ENCODE measurements at places on chromosomes 1 and 21.

GRCh38 chr1:41413748-41414281 is 52.6 kb downstream of the FOXO6 start:
- no peak for DNase-seq

DNA sequence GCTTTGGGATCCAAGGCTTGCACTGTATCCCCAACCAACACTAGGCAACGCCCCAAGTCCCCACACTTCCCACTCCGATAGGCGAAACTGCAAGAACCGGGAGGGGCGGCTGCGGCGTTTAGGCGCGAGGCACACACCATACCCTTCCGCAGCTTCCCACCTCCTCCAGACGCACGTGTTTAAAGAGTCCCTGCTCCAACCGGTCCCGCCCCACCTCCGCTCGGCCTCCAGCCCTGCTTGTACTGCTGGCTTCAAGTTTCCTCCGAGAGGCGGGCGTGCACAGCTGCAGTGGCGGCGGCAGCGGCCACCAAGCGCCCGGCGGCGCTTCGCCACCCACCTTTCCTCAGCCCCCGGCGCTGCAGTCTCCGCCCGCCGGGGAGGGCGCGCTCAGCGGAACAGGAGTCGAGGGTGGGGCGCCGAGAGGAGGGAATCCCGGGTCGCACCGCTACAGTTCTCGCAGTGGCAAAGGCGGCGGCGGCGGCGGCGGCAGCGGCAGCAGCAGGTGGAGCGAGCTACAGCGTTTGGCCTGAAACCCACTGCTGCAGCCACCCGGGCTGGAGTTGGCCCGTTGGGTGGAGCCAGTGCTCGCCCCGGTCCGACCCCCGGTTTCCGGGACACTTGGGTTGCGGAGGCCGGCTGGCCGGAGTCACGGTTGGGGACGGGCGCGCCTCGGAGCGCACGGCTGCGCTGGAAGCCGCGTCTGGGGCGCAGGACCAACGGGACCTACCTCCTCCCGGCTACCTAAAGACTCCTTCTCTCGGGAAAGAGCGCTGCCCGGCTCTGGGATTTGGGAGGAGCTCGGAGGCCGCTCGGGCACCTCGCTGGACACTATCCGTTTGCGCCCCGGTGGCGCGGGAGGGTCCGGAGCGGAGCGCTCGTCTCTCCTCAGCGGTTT is at the start of gene CNIH3:
TSS of gene CNIH3 (plus strand) at position 457 of the 895 bp plus-strand sequence. CDS start 858 bp downstream, outside the sequence.
- peak; percentile 48 for DNase-seq

DNA sequence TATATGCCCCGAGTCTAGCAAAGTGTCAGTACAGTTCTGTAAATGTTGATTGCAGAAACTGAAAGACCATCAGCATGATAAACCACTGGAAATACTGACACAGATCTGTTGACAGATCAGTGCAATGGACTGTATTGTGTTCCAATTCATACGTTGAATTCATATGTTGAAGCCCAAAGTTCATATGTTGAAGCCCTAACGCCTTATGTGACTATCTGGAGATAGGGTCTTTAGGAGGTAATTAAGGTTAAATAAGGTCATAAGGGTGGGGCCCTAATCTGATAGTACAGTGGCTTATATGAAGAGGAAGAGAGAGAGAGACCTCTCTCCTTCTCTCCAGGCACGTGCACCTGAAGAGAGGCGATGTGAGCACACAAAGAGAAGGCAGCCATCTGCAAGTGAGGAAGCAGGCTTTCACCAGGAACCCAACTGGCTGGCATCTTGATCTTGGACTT is 144.7 kb downstream of the MRPL39 start:
- no peak for DNase-seq

DNA sequence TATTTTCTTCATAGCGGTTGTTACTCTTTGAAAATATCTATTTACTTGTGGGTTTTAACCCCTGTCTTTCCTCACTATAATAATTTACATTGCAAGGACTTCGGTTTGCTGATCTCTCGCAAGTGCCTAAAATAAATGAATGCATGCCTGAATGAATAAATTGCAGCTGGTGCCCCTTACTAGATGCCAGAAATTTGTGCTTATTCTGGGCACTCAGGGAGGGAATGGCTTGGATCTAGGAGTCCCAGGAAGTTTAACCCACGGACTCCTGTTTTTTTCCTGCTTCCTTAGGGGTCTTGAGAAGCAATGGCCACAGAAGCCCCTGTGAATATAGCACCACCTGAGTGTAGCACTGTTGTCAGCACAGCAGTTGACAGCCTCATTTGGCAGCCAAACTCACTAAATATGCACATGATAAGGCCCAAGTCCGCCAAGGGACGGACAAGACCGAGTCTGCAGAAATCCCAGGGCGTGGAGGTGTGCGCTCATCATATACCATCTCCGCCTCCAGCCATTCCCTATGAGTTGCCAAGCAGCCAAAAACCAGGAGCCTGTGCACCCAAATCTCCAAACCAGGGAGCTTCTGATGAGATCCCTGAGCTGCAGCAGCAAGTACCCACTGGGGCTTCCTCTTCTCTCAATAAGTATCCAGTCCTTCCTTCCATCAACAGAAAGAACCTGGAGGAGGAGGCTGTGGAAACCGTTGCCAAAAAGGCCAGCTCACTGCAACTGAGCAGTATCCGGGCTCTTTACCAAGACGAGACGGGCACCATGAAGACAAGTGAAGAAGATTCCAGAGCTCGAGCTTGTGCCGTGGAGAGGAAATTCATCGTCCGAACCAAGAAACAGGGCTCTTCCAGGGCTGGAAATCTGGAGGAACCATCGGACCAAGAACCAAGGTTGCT is 4.2 kb upstream of the PLA2G2C start:
- no peak for DNase-seq

DNA sequence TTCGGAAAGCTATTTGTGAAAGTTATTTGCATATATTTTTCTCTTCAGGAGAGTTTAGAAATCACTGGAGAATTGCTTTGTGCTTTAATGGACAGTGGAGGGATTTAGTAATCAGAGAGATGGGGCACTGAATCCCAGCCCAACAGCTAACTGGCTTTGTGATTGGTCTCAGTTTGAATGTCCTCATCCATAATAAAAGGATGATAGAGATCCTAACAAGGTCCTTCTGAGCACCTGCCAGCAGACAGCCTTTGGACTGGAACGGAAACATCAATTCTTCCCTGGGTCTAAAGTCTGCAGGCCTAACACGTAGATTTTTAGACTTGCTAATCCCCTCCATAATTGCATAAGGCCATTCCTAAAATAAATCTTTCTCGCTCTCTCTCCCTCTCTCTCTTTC is 112.0 kb upstream of the ADAMTS5 start:
- no peak for DNase-seq

DNA sequence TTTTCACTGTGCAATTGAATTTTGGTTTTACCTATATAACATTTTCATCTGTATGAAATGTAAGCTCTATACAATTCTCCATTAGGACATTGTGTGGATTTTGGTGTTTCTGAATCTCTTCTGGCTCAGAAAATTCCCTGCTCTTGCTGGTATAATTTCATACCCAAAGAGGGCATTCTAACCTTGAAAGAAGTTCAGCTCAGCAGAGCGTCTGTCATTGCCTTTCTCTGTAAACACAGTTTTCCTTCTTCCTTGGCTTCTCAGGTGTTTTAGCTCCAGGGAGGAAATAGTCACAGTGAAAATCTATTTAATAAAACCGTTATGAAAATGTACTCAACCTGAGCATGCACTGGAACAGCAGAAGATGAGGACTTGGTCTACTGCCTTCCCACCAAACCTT is 16.0 kb downstream of the DISC1 start:
- no peak for DNase-seq

GRCh38 chr1:22826604-22827580 is 116.3 kb downstream of the EPHB2 start:
- no peak for DNase-seq

GRCh38 chr1:159795534-159795933 is 6.6 kb upstream of the FCRL6 start:
- DNase-seq: no peak

- DNase-seq: no peak
Observed at GRCh38 chr1:59640851-59641250, 173.9 kb upstream of the HOOK1 start.

GRCh38 chr1:219692981-219693380 is 80.1 kb upstream of the ZC3H11B start:
- DNase-seq: no peak

GRCh38 chr21:33810766-33811165 is 104.8 kb downstream of the ATP5PO start:
- DNase-seq: no peak

GRCh38 chr1:87743256-87743655 is 414.6 kb downstream of the LMO4 start:
- DNase-seq: no peak

- DNase-seq: no peak
Observed at GRCh38 chr1:207474210-207474609, 20.1 kb downstream of the CR2 start.

DNA sequence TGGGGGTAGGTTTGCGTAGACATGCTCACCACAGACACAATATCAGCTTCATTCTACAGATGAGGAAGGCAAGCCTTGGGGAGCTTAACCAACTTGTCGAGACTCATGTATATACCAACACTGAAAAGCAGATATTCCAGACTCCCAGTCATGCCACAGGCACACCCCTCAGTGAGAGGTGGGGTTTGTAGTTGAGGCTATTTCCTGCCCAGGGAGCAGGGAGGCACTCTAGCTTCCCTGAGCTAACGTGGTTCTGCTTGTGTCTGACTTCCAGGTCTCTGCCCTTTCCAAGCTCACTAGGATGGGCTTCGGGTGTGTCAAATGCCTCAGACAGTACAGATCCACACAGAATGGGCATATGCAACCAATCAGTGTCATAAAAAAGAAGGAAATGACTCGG is 122.3 kb upstream of the RUNX1 start:
- no peak for DNase-seq

DNA sequence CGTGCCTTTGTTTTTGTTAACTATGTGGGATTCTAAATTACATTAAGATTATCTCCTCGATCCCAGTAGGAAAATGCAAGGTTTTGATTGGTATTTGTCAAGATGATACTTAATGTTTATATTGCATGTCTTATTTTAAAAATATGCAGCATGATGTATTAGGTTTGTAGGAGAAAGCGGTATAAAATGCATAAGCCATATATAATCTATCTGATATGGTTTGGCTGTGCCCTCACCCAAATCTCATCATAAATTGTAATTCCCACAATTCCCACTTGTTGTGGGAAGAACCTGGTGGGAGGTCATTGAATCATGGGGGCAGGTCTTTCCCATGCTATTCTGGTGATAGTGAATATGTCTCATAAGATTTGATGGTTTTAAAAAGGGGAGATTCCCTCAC is 198.1 kb upstream of the NCAM2 start:
- DNase-seq: no peak

- peak; percentile 81 for DNase-seq
Observed at GRCh38 chr1:202807926-202808757, at the start of gene KDM5B. TSS of gene KDM5B (minus strand) at chr1:202808421. CDS start at chr1:202808305, 116 bp downstream.

DNA sequence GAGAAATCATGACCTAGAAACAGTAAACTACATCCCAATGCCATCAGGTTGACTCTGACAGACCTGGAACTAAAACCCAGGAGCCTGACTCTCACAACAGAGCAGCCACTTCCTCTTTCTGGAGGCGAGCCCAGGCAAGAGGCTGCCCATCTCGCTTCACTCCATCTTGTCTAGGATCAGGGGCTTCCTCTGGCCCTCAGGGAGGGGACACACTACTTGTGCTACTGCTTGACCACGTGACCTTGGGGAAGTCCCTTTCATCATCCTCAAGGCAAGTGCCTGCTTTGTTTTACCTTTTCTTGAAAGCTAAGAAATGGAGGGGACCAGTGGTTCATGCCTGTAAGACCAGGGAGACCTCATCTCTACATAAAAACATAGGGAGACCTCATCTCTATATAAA is 2.6 kb upstream of the TENT5B start:
- no peak for DNase-seq

DNA sequence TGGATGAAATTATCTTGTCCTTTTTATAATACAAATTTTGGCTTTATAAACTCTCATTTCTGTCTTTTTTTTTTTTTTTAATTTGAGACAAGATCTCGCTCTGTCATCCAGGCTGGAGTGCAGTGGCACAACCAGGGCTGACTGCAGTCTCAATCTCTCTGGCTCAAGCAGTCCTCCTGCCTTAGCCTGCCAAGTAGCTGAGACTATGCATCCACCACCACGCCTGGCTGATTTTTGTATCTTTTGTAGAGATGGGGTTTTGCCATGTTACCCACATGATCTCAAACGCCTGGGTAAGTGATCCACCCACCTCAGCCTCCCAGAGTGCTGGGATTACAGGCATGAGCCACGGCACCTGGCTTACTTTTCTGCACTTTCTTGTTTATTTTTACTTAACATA is 7.5 kb downstream of the TOR1AIP1 start:
- DNase-seq: no peak

GRCh38 chr1:44636688-44637598 is 37.3 kb downstream of the TMEM53 start:
- DNase-seq: no peak

- DNase-seq: no peak
Observed at GRCh38 chr1:181659321-181659957, 176.1 kb downstream of the CACNA1E start.

DNA sequence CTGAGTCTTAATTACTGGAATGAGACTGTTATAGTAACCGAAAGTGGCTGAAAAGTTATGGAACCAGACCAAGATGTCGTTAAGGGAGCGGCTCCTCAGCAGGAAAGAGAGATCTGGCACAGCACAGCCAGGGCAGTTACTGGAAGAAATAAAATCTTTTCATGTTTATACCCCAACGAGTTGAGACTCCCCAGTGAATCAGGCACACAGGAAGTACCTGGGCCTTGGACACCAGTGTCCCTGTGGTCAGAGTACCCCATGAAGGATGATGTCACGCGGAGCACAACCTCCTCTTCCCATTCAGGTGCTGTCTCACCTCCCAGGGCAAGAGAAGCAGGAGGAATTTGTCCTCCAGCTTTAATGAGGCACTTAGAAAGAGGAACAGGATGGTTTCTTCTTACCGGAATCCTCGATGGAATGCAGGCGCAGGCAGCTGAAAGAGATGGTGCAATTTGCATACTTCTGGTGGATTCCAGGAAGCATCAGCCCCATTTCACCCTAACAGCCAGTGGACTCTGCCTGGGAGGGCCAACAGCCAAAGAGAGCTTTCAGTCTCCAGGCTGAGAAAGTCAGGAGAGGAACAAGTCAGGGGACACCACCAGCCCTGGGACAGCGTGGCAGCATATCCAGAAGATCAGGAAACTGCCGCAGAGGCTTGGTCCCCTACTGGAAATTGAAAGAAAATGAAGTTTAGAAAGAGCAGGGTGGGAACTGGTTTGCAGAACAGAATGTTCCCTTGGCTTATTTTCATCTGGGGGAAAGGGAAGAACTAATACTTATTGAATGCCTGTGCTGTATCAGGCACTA is 35.9 kb upstream of the CTTNBP2NL start:
- DNase-seq: peak; percentile 67

- no peak for DNase-seq
Observed at GRCh38 chr1:236455243-236455642, 61.2 kb downstream of the EDARADD start.

- no peak for DNase-seq
Observed at GRCh38 chr21:38115870-38116269, 140.9 kb upstream of the KCNJ15 start.

- DNase-seq: no peak
Observed at GRCh38 chr1:228329887-228330286, 76.7 kb downstream of the TRIM11 start.

- DNase-seq: no peak
Observed at GRCh38 chr1:29096231-29096886, 27.3 kb downstream of the TMEM200B start.

GRCh38 chr1:208990456-208990855 is 593.1 kb upstream of the CAMK1G start:
- no peak for DNase-seq

Measured in hepatic stellate cell (primary cell).